ENCODE measurements at places on chromosomes 12 and 14.

GRCh38 chr12:110995016-110995415 is 74.6 kb upstream of the MYL2 start:
- DNase-seq, result no peak

DNA sequence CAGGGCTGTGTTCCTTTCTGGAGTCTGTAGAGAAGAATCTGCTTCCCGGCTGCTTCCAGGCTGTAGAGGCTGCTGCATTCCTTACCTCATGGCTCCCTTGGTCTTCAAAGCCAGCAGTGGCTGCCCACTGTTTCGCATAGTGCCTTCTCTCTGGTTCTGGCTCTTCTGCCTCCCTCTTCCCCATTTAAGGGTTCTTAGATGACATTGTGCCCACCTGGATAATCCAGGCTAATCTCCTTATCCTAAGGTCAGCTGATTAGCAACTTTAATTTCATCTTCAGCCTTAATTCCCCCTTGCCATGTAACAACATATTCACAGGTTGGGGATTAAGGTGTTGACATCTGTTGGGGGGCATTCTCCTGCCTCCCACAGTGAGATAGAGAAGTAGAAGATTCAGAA is 208.6 kb upstream of the TMTC1 start:
- no peak for DNase-seq

DNA sequence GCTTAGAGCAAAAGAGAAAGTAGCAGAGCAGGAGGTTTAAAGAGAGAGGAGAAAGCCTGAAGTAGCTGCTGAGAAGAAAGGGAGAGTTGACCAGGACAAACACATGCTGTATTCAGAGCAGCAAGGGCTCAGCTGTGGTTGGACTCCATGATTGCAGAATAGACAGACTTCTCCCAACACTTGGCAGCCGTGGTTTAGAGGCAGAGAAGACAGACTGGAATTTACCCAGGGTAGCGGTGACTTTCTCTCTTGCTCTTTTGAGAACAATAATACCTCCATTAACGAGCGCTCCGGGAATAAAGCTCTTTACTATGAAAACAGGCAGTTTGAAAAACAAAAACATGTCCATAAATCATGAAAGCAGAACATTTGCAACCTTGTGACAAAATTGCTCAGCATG is 21.4 kb upstream of the IGF1 start:
- no peak for DNase-seq

DNA sequence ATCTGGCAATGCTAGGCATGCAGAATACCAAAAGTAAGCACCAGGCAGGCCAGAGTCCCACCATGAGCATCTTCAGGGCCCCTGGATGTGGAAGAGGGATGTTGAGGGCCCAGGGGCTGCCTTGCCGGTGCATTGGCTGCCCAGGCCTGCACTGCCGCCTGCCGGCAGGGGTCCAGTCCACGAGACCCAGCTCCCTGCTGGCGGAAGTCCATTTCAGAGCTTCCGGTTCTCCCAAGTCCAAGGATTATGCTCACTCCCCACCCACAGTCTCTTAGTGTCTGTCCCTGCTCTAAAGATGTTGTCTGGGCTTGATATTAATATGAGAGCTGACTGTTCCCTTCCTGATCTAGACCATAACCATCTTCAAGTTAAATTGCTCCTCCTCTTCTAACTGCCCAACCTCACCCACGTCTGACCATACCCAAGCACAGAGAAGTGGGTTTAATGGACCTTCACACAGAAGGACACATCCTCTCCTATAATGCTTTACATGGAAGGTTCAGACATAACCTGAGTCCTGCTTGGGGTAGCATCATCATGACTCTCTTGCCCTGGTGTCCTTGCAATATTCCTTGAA is 117.4 kb downstream of the DAD1 start:
- no peak for DNase-seq

DNA sequence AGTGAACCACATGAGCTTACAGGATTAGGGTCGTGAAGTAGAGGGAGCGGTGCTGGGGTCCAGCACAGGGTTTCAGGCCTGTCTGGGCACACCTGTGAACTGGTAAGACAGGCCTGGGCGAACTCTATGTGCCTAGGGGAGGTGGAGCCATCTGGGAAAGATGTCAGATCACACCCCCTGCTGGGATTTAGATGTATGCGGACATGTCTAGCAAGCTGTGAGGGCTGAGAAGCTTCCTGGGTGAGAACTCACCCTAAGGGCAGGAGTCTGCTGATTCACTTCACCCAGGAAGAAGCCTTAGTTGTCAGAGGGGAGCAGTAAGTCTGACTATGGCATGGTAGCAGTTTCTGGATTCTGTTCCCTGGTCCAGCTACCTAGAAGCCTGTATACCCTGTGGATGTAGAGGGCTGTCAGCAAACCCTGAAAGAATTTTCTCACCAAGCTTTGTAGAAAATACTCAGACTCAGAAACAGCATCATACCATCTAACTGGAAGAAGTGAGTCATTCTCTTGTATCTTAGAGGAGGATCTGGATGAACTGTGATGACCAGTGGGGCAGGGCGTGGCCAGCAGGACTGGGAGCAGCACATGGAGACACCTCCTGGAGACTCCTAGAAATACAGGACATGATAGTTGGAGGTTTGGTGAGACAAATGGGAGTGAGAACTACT is 11.2 kb upstream of the PYGL start:
- no peak for DNase-seq

GRCh38 chr12:19191563-19191962 is 62.0 kb downstream of the PLEKHA5 start:
- DNase-seq, result no peak

GRCh38 chr12:64265839-64266238 is 43.7 kb upstream of the KICS2 start:
- no peak for DNase-seq

DNA sequence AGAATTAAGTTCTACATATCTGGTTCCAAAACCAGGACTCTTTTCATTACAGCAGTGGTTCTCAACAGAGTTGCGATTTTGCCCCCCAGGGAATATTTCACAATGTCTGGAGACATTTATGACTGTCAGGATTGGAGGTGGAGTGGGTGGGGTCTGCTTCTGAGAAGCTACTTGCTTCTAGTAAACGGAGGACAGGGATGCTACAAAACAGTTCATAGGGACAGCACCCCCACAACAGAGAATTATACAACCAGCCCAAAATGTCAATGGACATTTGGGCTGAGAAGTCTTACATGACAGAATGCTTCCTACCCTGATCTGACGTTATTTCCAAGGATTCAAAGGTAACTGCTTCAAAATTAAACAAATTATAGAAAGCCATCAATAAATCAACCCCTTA is 739 bp upstream of the SPATA7 start:
- DNase-seq, result no peak

DNA sequence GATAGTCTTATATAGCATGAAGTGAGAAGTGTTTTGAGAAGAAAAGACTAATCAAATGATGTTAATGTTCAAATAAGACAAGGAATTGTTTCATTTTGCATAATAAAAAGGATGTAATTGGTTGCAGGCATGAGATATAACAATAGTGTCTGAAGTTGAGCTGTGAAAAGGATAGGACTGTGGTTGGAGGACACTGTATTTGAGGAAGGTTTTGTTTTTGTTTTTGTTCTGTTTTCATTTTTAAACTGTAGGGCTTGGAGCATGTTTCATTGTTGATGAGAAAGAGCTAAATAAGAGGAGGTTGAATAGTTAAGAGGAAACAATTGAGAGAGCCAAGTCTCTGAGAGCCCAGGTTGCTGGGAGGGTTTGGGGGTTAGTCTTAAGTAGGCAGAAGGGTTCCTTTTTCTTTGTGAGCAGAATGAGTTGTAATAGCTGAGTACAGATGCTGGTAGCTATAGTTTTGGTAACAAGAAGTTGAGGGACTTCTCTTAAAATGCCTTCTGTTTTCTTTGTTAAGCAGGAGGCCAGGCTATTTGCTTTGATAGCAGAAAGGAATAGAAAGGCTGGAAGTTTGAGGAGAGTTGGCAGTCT is 58.4 kb downstream of the CCDC91 start:
- no peak for DNase-seq

DNA sequence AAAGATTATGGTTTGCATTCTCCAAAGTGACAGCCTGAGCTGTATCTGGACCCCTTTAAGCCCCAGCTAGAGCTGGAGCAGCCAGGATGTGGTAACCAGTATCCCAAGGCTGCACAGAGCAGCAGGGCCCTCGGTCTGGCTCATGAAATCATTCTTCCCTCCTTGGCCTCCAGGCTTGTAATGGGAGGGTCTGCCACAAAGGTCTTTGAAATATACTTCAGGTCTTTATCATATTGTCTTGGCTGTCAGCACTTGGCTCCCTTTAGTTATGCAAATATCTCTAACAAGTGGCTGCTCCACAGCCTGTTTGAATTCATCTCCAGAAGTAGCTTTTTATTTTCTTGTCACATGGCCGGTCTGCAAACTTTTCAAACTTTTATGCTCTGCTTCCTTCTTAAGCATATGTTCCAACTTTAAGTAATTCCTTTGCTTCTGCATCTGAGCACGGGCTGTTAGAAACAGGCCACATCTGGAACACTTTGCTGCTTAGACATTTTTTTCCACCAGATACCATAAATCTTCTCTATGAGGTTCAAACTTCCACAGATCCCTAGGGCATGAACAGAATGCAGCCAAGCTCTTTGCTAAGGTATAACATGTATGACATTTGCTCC is 663.4 kb upstream of the MIS18BP1 start:
- no peak for DNase-seq

DNA sequence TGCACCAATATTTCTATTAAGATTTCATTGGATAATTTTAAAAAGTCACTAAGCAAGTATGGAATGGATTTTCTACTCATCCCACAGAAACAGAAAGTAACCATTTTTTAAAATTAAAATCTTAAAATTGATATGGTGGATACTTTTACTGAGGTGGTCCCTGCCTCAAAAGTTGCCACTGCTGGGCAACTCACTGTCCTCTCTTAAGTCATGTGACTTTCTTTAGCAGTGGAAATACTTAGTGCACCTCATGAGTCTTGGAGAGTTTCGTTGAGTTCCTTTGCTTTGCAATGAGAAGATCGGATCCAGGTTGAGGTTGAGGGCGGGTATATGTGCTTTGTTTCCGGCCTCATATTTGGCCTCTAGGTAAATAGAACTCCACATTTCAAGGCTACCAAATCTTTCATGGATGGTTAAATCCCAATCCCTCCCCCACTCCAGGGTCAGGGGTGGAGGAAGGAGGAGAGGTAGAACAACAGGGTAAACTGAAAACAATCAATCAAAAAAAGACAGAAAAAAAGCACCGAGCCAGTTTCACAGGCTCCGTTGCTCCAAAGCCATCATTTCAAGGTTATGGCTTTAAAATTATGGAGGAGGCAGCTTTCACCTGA is 39.5 kb upstream of the DUSP6 start:
- no peak for DNase-seq

DNA sequence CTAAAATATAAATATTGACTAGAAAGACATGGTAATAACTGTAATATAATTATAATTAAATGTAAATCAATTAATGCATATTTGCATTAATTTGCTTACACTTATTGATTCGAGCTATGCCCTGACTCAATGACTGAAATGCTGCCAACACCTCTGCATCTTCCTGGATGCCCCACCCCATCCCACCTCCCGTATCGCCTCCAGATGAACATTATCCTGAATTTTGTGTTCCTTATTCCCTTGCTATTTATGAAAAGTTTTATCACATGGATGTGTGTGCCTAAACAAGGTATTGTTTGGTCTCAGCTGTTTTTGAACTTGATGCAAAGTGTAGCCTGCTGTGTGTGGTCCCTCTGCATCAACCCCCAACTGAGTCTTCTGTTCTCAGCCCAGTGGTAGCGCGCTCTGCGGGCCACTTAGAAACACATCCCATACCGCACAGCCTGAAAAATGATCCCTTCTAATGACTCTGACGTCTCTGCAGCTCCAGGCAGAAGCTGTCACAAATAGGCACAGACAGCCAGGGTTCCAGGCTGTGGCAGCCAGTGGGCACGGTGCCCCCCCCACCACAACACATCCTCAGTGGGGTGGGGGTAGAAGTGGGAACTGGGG is 96.5 kb downstream of the PRMT8 start:
- DNase-seq, result no peak

- no peak for DNase-seq
Observed at GRCh38 chr14:54708161-54708560, 141.2 kb downstream of the SAMD4A start.

DNA sequence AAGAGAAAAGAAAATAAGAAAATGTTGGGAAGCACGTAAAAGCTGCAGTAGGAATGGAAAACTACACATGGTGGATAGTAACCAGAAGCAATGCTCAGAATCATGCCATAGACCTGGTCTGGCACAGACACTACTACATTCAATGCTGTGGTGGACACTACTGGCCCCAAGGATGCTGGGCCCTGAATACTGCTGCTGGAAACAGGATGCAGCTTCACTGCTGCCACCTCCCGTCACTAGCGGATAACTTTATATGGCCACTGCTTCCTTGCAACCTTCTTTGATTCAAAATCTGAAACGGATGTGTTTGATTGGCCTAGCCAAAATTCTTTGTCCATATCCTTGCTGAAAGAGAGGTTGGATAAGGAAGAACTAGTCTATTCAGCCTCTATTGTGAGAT is 30.7 kb downstream of the ADCY6 start:
- no peak for DNase-seq

DNA sequence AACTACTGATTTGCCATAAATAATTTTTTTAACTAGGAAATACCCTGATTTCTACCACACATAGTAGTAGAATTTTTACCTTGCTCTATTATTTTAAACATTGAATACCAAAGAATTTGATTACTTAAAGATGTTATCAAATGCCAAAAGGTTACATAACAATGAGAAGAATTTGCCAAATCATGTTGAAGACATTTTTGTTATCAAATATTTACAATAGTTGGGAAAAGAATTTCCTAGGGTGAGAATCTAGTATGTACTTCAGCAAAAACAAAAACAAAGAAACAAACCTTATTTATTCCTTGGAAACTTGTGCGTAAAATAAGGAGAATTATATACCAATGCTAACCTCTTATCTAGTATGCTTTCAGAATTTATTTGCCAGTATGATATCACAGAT is 107.2 kb downstream of the SCAF11 start:
- no peak for DNase-seq

DNA sequence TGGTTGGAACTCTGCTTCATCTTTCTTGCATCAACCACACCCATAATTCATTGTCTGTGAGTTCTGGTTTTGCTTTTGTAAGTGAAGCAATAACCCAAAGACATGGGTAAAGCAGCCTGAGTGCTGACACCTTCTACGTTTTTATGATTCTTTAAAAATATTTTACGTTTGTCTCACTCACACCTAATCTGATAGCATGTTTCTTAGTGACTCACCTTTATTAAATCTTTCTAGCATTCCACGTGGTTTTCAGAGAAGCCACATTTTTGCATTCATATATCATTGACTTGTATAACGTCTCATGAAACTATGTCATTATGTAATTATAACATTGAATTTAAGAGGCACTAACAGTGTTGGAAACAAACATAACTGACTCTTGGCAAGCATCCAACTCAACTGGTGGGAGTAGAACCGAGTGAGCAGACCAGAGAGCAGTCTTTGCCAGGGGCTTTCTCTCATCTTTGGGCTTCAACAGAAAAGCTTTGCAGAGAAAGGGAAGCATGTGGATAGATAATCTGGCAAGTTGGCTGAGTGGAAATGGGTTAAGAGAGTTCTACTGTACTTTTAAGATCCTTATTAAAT is 118.8 kb downstream of the TPH2 start:
- no peak for DNase-seq

GRCh38 chr12:80846952-80847351 is 90.8 kb downstream of the LIN7A start:
- no peak for DNase-seq

Measured in stimulated activated CD4-positive, alpha-beta T cell treated with anti-CD3 and anti-CD28 coated beads, Interleukin-15, amount 100 ng/mL, for 1 hour (primary cell).